AG04450 (cell line): ENCODE measurements at places on chromosomes 12 and 14.

GRCh38 chr12:53300187-53300586, 692 bp downstream of the MYG1 start:
- DNase-seq: peak; percentile 21

DNA sequence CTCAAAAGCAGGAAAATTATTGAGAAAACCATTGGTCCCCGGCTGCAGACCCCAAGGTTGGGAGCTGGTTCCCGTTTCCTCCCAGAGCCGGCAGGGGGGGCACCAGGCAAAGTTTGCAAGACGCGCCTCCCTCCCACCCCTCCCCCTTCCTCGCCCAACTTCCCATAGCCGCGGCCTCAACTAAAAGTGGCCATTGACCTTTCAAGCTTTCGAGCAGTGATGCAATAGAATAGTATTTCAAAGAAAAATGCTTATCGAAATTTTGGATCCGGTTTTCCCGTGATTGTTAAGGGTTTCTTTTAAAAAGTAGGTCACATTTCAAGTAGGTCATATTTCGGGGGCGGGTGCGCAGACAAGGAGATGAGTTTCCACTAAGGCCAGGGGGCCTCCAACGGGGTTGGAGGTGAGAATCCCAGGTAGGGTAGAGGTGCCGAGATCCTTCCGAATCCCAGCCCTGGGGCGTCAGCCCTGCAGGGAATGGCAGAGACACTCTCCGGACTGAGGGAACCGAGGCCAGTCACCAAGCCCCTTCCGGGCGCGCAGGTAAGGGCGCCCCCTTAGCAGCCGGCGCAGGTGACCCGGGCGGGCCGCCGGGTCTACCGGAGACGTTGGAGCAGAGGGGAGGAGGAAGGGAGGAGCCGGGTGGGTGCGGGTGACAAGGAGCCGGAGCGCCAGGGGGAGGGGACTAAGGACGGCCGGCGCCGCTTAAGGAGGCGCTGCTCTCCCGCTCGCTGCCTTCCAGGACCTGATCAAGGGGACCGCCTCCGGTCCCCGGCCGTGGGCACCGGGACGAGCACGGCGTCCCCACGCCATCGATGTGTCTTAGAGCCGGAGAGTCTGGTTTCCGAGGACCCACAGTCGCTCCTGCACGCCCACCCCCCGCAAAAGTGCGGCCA, 2.6 kb upstream of the SOCS2 start:
- peak; percentile 65 for DNase-seq

DNA sequence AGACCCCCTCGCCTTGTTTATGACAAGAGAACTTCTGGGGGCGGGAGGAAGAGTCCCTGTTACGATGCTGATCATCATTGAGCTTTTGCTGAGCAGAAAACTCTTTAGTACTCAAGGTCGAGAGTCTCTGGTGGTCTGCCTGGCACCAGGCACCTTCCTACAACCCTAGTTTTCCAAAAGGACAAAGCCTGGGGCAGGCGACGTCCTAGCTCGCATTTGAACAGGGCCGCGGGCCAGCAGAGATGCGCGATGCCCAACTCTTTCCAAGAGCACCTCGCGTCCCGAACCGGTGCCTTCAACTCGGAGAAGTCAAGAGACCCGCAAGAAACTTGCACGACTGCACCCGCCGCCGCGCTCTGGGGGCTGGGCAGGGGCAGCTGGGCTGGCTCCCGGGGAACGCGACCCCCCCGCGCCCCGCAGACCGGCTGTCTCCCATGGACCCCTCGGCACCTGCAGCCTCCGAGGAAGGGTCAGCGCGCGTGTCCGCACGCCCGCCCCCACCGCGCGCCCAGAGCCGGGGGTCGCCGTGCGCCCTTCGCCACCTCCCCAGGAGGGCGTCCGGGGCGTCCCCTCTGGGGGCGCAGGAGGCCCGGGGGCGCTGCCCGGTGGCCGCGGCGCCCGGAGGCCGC, 377 bp upstream of the BCL7A start:
- no peak for DNase-seq

GRCh38 chr14:53152887-53153701, at the start of gene DDHD1:
TSS of gene DDHD1 (minus strand) at chr14:53153323. CDS start at chr14:53153098, 225 bp downstream.
- no peak for DNase-seq

GRCh38 chr12:79098530-79098929, 234.0 kb downstream of the SYT1 start:
- no peak for DNase-seq

DNA sequence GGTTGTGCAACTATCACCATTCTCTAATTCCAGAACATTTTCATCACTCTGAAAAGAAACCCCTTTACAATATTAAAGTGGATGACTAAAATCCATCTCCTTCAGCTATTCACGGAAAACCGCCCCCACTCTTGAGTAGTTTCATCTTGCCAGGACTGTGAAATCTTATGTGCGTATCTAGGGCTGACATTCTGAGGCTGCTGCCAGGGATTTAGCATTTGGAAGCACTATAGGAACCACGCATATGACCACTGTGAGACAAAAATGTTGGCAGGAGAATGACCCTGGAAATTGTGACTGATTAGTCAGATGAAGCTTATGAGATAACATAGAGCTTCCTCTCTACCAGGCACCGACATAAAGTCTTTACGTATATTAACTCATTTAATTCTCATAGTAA, 305.2 kb upstream of the PDE3A start:
- no peak for DNase-seq
